ENCODE measurements at places on chromosomes 4 and X. TPM values are rescaled to one million over a fixed set of nuclear protein-coding genes. Genes with fewer than 3 reads are reported as not detected.
A peak's percentile ranks its signal among the peaks of the same experiment; 100 is the strongest.

GRCh38 chr4:78024085-78024484 lies 33.0 kb upstream of the FRAS1 start:
- DNase-seq, result no peak
- H3K4me1 ChIP-seq, result no peaks in the 10 kb centered on the region
- H3K27me3 ChIP-seq, result no peaks in the 10 kb centered on the region
- no peak overlapping the region for H3K27ac ChIP-seq
- H3K36me3 ChIP-seq, result no peaks in the 10 kb centered on the region
- no peak overlapping the region for H3K4me3 ChIP-seq

- DNase-seq, result no peak
- no peaks in the 10 kb centered on the region for H3K27me3 ChIP-seq
- H3K36me3 ChIP-seq, result no peaks in the 10 kb centered on the region
- H3K4me1 ChIP-seq, result peaks cover 10% of the 10 kb centered on the region
Measured at GRCh38 chr4:120816296-120816965, 106.1 kb downstream of the PRDM5 start.

DNA sequence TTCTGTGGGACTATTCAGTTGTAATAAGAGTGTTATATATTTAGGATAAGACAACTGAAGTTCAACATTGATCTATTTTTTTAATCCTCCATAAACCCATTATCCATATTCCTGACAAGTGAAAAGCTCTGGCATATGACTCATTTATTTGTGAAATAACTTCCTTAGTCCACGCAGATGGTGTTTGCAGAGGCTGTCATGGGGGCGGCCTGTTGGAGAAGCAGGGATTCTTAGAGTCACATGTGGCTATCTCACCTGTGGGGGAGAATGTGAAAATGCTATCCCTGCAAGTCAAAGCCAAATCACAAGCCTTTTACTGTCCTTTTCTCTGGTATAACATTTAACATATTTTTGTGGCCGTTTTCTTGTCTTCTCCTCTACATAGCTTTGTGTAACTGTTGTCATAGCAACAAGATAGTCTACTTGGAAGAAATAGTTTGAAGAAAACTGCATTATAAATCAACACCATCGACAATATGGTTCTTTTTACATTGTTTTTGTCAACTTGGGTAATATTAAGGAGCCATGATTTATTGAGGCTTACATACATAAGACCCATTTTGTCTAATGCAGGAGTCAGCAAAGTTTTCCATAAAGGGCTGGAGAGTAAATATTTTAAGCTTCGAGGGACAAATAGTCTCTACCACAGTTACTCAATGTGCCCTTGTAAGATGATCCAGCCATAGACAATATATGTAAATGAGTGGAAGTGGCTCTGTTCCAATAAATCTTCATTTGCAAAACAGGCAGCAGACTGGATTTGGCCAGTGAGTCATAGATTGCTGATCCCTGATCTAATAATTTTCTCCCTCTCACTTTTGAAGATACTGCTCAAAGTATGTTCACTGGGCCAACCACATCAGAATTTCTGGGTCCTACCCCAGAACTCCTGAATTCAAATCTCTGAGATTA lies 395.0 kb downstream of the DTHD1 start:
- no peak overlapping the region for H3K27ac ChIP-seq
- no peaks in the 10 kb centered on the region for H3K4me1 ChIP-seq
- H3K27me3 ChIP-seq, result no peaks in the 10 kb centered on the region
- H3K4me3 ChIP-seq, result no peak overlapping the region
- no peak for DNase-seq
- H3K36me3 ChIP-seq, result no peaks in the 10 kb centered on the region

GRCh38 chr4:81472281-81473182 lies 825 bp upstream of the RASGEF1B start:
- peak; percentile 67 for DNase-seq
- no peaks in the 10 kb centered on the region for H3K27me3 ChIP-seq
- H3K4me3 ChIP-seq, result peak overlapping the region; percentile 89

- no peaks in the 10 kb centered on the region for H3K36me3 ChIP-seq
- H3K27me3 ChIP-seq, result peaks cover under 1% of the 10 kb centered on the region
- no peak for DNase-seq
- no peaks in the 10 kb centered on the region for H3K4me1 ChIP-seq
- no peak overlapping the region for H3K4me3 ChIP-seq
Measured at GRCh38 chrX:39679497-39680157, 418.1 kb downstream of the BCOR start.

DNA sequence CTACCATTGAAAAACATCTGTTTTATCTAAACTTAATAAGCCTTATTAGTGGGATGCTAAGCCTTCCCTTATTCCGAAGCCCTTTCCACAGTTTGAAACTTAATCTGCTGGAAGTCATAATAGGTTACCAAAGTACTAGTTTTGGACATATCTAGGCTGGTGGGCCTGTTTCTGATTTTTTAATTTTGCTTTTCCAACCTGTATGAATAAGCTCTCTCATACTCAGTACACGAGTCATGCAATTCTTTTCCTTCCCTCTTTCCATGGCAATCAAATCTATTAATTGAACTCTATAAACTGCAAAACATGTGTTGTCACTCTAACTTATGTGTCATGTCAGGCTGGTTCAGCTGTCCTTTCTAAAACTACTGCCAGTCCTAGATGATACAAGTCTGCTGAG lies 91.0 kb downstream of the AMMECR1 start:
- peak overlapping the region; percentile 3 for H3K27ac ChIP-seq
- peaks cover 40% of the 10 kb centered on the region for H3K4me1 ChIP-seq
- no peak overlapping the region for H3K4me3 ChIP-seq
- DNase-seq, result no peak

- peaks cover 4% of the 10 kb centered on the region for H3K27me3 ChIP-seq
- no peak for DNase-seq
- no peaks in the 10 kb centered on the region for H3K36me3 ChIP-seq
- no peak overlapping the region for H3K27ac ChIP-seq
- no peaks in the 10 kb centered on the region for H3K4me1 ChIP-seq
Measured at GRCh38 chr4:112881842-112882241, 167.6 kb upstream of the ANK2 start.

DNA sequence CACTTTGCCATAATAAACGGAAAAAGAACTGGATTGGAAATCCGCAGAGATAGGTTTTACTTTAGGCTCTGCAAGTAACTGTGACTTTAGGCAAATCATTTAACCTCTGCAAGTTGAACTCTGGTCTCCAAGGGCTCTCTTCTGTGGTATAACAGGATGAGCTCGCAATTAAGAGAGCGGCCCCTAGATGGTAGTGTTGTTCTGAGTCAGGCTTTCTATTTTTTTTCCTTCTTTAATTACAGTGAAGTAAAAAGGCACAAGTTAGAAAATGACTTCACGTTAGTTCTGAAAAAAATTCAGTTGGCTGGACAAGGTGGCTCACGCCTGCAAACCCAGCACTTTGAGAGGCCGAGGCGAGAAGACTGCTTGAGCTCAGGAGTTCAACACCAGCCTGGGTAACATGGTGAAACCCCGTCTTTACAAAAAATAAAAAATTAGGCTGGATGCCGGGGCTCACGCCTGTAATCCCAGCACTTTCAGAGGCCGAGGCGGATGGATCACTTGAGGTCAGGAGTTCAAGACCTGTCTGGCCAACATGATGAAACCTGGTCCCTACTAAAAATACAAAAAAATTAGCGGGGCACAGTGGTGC lies 18.0 kb downstream of the RPS3A start:
- peaks cover 5% of the 10 kb centered on the region for H3K4me1 ChIP-seq
- H3K4me3 ChIP-seq, result no peak overlapping the region
- H3K27me3 ChIP-seq, result no peaks in the 10 kb centered on the region
- peaks cover 3% of the 10 kb centered on the region for H3K36me3 ChIP-seq
- no peak overlapping the region for H3K27ac ChIP-seq

DNA sequence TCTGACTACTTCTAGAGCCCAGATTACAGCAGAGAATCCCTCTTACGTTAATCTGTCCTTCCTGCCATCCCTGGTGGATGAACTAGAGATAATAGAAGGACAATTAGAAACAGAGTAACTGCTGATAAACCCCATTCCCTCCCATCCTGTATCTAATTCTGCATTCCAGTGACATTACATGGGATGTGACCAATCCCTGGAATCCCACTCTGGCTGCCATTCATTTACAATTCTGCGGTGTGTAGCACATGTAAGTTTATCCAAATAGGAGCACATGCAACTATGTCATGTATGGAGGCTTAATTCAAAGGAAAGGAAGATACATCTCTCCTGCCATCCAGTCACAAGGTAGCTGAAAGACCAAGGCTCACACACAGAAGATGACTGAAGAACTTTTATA lies 339.5 kb downstream of the GPAT3 start:
- no peak for DNase-seq
- H3K36me3 ChIP-seq, result no peaks in the 10 kb centered on the region
- peaks cover 3% of the 10 kb centered on the region for H3K27me3 ChIP-seq
- no peak overlapping the region for H3K27ac ChIP-seq
- no peaks in the 10 kb centered on the region for H3K4me1 ChIP-seq

DNA sequence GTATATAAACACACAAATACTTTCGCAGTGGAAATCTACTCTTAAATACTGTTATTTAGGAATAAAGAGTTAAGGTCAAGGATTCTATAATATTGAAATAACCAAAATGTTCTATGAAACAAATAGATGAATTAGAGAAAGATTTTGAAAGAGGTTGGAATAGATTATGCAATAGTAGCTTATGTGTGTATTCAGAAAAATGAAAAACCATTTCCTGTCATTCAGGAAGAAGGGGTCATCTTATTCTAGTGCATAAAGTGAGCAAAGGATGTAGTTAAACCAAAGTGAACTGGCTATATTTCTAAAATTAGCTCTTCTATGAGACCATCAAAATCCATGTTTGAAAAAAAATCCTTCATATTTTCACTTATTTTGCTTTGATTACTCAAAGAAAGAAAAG lies 30.0 kb upstream of the MYOZ2 start:
- H3K36me3 ChIP-seq, result no peaks in the 10 kb centered on the region
- no peak overlapping the region for H3K27ac ChIP-seq
- H3K4me1 ChIP-seq, result peaks cover 9% of the 10 kb centered on the region

DNA sequence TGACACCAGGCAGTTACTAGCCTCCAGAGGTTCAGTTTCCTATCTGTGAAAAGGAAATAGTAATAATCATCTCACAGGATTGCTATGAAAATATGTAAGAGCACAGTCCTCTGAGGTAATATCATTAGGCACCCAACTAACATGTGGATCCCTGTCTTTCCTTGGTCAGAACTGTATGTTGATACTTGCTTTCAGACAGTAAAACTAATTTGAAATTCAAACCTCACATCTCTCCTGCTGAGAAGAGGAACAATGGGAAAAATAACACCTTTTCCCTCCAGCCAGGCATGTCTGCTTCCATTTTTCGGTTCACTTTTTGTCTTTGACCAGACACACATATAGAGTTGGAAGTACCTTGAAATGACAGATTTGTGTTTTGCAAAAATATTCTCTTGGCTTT lies 262.7 kb downstream of the IL15 start:
- H3K4me3 ChIP-seq, result no peak overlapping the region
- no peak for DNase-seq
- no peaks in the 10 kb centered on the region for H3K4me1 ChIP-seq

GRCh38 chrX:55149242-55149641 lies 60.4 kb downstream of the PAGE2 start:
- H3K27me3 ChIP-seq, result no peaks in the 10 kb centered on the region
- no peak for DNase-seq
- no peak overlapping the region for H3K27ac ChIP-seq
- H3K36me3 ChIP-seq, result peaks cover 2% of the 10 kb centered on the region

- DNase-seq, result no peak
- H3K27ac ChIP-seq, result no peak overlapping the region
- H3K27me3 ChIP-seq, result peaks cover 49% of the 10 kb centered on the region
- H3K4me3 ChIP-seq, result no peak overlapping the region
Measured at GRCh38 chr4:168633496-168633895, 136.6 kb downstream of the PALLD start.

DNA sequence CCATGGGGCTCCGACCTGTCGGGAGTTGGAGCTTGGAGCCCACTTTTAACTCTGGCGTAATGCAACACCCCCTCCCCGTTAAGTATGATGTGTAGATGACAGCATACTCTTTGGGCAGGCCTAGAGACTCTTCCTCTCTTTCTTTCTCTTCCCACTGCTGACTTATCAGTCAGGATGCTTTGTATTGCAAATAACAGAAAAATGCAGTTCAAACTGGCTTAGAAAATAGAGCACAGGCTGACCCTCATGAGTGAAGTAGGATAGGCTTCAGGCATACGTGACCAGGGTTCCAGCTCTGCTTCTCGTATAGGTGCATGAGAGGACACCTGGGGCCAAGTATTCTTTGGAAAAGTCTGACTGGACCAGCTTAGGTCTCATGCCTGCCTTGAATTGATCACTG lies 23.3 kb upstream of the RNF4 start:
- H3K4me3 ChIP-seq, result no peak overlapping the region
- no peak overlapping the region for H3K27ac ChIP-seq
- no peaks in the 10 kb centered on the region for H3K36me3 ChIP-seq
- no peaks in the 10 kb centered on the region for H3K27me3 ChIP-seq
- H3K4me1 ChIP-seq, result peaks cover 4% of the 10 kb centered on the region

DNA sequence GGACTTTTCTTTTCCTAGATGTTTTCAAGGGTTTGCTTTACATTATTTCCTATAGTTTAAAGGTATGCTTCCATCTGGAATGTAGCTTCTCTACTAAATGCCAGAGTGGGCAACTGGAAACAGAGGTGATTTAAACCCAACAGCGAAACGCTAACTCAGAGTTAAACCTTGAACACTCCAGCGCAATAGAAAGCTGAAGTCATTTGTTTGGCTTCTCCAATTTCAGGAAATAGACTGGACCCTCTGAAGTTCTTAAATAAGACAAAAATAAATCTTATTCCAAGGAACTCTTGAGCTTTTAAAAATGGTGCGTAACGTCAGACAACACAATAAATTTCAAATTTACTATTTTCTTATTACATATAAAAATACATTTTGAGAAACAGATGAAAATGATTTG lies 1560.0 kb upstream of the TENM3 start:
- H3K36me3 ChIP-seq, result no peaks in the 10 kb centered on the region
- H3K27me3 ChIP-seq, result no peaks in the 10 kb centered on the region
- H3K4me3 ChIP-seq, result no peak overlapping the region
- H3K4me1 ChIP-seq, result no peaks in the 10 kb centered on the region
- DNase-seq, result no peak
- H3K27ac ChIP-seq, result no peak overlapping the region

NUP62CL gene
- 3.7 TPM for total RNA-seq

ABCG2 gene
- 0.25 TPM for total RNA-seq

KCTD8 gene
- total RNA-seq, result not detected

MAGEA11 gene
- not detected for total RNA-seq

CLCN5 gene
- 1.7 TPM for total RNA-seq

RP2 gene
- 5.1 TPM for total RNA-seq

CT45A9 gene
- not detected for total RNA-seq
